ENCODE measurements at places on chromosomes 7 and 10.

DNA sequence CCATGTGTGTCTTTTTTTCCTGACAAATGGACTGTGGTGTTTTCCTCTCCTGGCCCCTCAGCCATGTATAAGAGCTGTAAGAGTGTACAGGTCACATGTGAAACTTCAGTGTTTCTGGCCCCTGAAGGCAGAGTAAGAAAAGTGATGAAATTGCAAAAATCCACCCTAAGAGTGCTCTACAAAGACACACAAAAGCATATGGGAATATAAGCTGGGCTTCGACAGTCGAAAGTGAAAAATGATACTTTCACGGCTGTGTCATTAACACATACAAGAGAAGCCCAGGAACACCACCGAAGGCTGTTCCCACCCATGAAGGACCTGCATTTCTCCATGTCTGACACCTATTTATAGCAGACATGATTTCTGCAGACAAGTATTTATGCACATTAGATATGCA lies 192.2 kb downstream of the PARD3 start:
- DNase-seq: no peak

DNA sequence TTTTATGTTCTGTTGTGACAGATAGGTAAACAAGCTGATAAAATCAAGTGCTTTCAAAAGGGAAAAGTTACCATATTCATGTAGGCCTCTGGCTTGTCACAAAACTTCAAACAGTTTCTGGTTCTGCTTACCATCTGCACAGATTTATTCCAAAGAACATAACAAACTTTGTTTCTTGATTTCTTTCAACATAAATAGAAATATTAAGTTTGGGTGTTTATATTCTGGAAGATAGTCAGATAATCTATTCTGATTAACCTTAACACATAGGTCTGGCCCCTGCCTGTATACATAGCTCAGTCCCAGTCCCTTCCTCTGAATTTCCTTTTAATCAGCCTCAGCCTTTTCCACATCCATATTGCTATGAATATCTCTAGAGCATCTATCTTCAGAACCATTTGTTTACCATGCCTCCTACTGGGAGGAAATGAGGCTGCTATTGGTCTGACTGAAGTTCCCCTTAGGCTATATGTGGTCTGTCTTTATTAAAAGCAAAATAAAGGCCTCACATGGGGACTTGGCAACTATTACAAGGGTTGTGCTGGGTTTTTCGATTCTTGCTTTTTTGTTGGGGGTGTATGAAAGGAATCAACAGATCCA lies 319.0 kb downstream of the HPSE2 start:
- DNase-seq: no peak

- DNase-seq: no peak
These were observed 347.5 kb upstream of the ZMIZ1 start for GRCh38 chr10:78721231-78721630.

DNA sequence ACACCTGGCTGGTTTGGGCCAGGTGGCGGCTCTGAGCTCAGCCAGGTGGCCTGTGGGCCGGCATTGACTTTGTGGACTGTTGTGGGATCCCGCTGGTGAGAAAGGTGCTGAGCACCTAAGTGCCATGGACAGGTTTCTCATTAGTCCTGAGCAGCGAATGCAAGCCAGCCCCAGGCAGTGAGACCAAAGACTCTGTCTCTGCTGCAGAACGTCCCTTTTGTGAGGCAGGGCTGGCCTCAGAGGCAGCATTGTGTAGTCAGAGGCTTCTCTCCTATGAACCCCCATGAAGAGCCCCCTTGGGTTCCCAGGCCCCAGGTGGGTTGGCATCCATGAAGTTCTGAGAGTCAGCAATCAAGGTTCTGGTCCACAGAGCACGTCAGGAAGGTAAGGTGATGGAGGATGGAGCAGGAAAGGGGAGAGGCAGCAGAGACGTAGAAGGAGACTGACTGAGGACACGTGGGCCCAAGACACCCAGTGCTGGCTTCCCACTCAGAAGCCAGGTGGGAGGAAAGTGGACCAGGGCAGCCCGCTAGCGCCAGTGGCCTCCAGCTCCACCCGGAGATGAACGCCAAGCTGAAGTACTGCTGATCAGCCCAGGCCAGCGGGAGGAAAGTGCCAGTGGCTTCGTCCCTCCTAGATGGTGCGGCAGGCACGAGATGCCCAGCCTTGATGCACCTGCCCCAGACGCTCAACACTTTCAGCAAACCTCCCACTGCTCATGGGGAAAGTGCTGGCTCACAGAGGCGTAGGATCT lies 19.2 kb upstream of the PTPRN2 start:
- no peak for DNase-seq

DNA sequence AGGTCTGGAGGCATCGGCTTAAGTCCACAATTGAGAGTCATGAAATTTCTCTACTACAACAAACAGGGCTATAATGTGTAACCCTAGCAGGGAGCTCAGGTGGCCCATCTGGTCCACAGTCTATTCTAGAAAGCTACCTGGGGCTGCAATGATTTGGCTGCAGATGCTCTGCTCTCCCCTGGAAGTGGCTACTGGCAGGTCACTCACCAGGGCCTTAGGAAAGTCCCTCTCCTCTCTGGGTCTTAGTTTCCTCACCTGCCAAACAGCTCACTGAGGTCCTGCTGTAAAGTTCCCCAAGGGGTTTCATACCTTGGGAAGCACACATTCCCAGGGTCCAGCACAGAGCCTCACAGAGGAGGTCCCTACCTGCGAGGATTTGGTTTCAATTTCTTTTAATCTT lies 2.5 kb downstream of the IGFBP3 start:
- no peak for DNase-seq

GRCh38 chr7:151831606-151832005 lies 45.3 kb downstream of the PRKAG2 start:
- DNase-seq: no peak

- DNase-seq: no peak
These were observed 10.0 kb downstream of the ZNF316 start for GRCh38 chr7:6647080-6647479.

DNA sequence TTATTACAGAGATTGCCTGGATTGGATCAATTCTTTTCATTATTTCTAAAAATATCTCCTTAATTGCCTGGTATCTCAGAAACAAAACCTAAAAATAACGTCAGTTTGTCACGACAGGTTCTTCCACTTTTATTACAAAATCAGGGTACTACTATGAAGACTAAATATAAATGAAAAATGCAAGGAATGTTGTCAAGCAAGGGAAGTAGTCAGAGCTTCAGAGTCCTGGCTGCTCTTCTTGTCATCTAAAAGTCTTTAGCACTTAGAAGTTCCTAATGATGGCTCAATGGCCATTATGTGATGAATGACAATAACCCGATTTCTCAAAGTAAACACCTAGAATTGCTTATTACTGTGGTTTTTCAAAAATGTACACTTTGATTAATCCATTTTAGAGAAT lies 192.2 kb downstream of the SEMA3A start:
- no peak for DNase-seq

DNA sequence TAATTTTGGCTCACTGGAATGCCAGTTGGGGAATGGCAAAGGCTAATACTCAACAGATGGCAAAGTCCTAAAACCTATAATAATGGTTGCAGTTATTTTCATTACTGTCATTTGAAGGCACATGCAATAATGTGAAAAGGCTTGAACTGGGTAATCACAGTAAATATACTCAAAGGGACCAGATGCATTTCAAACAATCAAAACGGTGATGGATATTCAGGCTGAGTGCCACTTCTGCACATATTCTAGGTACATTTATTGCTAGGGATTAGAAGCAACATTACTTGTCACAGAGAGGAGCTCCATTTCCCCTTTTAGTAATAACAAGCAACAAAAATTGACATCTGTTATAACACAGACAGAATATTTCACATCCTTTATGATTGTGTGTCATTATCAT lies 171.8 kb downstream of the NXPH1 start:
- no peak for DNase-seq

DNA sequence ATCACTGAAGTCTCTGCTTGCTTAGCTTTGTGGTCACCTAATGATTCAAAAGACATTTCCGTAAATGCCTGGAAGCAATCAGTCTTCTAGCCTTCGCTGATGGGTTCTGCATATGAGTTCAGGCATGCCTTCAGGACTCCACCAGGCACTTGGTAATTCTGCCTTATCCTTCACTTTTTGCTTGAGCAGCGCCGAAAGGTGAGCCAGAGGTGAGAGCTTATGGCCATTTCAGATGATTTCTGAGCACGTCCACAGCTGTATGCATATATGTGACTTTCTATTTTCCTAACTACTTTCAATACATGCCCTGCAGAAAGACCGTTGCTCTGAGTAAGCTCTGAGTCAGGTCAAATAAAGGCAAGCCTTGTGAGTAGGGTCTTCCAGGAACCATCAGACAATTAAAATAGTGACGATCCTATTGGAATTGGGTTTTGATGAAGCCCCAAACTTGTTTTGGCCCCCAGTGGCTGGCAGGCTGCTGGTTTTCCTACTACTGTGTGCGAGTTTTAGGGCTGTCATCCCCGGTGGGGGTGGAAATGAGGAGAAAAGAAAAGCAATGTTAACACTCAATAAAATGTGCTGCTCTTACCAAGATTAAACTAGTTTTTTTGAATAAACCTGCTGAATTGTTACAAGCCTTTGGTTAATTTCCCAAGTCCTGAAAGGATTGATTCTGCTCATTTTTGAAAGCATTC lies 154.4 kb upstream of the AKR1E2 start:
- DNase-seq: no peak

GRCh38 chr10:90602862-90603610 lies 254.8 kb downstream of the HTR7 start:
- DNase-seq: no peak

DNA sequence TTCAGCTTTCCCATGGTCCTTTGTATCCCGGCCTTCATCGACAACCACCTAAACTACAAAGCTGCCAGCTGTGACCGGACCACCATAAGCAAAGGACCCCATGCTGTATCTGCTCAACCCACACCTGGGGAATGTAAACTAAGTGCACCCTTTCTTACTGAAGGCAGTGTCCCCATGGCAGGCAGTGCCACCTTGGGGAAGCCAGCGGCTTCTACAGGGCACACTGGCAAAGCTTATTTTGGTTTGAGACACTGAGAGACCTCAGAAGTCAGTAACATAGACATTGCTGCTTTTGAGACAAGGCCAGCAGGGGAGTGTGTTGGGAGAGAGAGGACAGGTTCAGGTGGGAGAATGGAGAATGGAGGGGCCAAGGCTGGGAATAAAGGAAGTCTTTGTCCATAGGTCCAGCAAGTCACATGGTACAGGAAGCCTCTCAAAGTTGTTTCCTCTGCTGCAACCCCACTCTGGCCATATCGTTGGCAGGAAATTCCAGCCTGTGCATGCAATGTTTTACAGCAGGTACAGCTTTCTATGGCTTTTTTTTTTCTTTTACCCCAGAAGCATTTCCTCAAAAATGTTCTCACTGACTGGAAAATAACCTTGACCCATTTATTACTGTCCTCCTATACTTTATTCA lies 85.9 kb upstream of the NPVF start:
- no peak for DNase-seq

GRCh38 chr10:84590327-84591193 lies 262.2 kb downstream of the CCSER2 start:
- DNase-seq: no peak

- no peak for DNase-seq
These were observed 60.8 kb upstream of the DOCK1 start for GRCh38 chr10:126844406-126844805.

DNA sequence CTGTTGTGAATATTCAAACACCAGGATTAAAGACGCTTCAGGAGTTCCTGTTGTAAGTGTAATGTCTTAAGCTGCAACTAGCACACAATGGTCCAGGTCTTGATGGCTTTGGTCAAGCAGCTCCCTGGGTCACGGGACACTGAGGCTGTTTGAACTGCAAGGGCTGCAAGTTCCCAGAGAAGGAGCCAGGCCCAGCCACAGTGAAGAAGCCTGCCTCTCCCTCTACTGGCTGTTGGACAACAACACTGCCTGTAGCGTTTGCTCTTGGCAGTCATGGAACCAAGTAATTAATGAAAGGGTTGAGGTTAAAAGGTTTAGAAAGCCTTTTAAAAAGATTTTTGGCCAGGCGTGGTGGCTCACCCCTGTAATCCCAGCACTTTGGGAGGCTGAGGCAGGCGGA lies 31.9 kb upstream of the GUSB start:
- no peak for DNase-seq

DNA sequence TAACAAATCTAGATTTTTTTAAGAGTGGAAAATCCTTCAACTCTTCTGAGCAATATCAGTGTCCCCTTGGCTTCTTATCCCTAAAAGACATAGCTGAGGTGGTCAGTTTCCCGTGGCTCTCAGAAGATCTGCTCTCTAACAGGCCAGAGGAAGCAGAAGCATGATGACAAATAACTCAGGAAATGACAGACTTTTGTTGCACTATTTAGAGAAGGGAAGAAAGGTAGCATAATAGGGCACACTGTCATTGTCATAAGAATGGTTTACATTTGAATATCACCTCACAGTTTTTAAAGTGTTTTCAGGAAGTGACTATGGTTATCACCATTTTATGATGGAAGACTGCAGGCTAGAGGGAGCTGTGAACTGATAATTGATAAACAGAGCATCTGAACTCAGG lies 33.6 kb upstream of the RAPGEF5 start:
- DNase-seq: no peak

DNA sequence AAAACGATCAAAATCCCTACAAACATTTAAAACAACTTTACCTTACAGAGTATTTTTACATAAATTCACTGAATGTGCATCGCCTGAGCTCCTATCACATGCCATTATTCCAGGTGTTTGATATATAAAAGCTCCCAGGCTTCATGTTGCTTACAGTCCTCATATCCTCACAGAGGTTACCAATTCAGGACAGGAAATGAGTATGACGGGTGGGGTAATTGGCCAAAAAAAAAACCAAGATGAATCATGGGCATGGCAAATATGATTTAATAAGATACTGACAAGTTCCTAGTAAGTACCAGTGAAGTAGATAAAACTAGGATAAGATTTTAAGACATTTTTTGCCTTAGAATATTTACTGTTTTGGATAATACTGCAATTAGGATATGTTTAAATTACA lies 135.8 kb downstream of the KMT2E start:
- DNase-seq: no peak

DNA sequence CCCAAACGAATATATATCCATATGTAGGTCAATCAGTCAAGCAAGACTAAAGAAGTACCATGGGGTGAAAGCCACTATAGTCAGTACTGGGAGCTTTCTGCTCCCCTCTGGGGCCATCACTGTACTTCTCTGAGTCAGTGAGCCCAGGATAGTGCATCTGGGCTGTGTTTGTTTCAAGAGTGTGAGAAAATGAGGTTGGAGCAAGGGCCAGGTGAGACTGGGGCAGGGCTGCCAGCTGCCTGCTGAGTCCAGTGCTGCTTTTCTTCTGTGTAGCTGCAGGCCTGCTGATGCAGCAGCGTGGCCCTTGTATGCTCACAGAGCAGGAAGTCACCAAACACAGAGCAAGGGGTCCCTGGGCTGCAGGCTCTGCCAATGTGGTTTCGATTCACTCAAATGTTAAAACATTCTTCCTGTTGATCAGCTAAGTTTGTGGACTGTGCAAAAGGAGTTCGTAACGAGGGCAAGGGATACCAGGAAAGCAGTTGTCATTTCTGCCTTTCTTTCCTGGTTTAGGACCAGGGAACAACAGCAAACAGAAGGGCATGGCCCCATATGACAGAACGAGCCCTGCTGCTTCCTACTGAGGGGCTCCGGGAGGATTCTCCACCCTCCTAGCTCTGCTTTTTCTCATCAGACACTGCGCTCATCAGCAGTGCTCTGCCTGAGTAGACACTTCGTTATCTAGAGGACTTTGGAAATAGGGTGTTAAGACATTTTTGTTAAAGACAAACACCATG lies 65.4 kb upstream of the TNS3 start:
- peak; percentile 19 for DNase-seq

GRCh38 chr10:7560519-7560918 lies 106.2 kb downstream of the ITIH5 start:
- DNase-seq: no peak
